Right atrium auricular region (tissue), 2 donors: ENCODE measurements at places on chromosomes 1 and 21. TPM values are rescaled to one million over a fixed set of nuclear protein-coding genes. Genes with fewer than 3 reads are reported as not detected.
A peak's percentile ranks its signal among the peaks of the same experiment; 100 is the strongest.

GRCh38 chr21:15007716-15008296, 57.0 kb downstream of the NRIP1 start:
- DNase-seq: no peak

GRCh38 chr1:212957546-212957945, 7.2 kb downstream of the VASH2 start:
- DNase-seq: no peak

DNA sequence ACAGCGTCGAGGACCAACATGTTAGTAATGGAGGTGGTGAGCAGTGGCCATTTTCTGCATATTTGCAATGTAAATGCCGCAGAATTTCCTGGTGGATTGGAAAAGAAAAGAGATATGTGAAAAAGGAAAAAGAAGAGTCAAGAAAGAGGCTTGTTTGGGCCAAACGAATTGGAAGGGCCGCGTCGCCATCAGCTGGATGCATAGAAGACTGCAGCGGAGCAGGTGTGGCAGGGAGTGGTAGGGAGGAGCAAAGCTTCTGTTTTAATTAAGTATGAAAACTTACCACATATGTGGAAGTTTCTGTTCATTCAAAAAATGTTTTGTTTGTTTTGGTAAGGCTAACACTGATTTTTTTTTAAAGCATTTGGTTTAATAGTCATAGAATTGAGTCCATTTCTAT, 690.7 kb downstream of the NCAM2 start:
- no peak for DNase-seq

- peak; percentile 77 for DNase-seq
These were observed 3.7 kb upstream of the SLC1A7 start for GRCh38 chr1:53145942-53146708.

- no peak for DNase-seq
These were observed 8.1 kb upstream of the SSU72 start for GRCh38 chr1:1582585-1583346.

GRCh38 chr1:221164029-221164428, 284.8 kb downstream of the HLX start:
- no peak for DNase-seq

- DNase-seq: no peak
These were observed 3.7 kb downstream of the ZBED6 start for GRCh38 chr1:203799157-203799556.

DNA sequence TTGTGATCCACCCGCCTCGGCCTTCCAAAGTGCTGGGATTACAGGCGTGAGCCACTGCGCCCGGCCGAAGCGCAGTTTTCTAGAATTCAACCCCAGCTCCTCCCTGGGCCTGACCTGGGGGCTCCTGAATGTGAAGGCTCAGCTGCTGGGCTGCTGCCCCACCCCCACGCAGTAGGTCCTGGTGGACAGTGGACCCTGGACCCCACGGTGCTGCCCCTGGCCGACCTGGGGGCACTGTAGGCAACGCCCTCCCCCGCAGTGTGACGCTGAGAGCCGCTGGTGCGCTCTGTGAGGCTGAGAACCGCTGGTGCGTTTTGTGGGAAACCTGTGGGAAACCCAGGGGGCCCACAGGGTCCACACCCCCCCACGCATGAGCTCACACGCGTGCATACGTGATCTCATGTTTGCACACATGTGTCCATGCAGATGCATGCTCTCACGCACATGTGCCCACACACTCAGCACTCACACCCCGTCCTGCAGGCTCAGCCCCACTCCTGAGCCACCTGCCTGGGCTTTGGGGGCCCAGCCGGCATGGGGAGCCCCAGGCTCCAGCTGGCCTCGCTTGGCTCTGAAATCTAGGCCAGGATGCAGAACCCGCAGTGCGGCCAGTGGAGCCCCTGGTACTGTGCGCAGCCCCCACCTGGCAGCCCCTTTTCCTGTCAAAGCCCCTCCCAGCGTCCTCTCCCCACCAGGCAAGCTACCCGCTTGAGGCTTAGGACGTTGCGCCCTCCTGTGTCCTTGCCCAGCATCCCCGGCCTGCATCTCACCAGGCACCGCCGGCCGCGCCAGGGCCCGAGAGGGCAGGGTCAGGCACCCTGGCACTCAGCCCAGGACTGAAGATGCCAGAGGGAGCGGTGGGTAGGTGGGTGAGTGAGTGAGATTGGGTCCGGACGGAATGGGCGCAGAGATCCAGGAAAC, 67.7 kb downstream of the COL18A1 start:
- no peak for DNase-seq

TRIM46 gene
- total RNA-seq: 0.20 TPM

KMO gene
- 0.37 TPM for total RNA-seq
